Lower lobe of right lung (tissue), 2 donors: ENCODE measurements at places on chromosomes 12 and 14. TPM values are rescaled to one million over a fixed set of nuclear protein-coding genes. Genes with fewer than 3 reads are reported as not detected.

The TBX5 gene
- 15.7 TPM for total RNA-seq

The AMDHD1 gene
- total RNA-seq: 1.8 TPM

The IRF9 gene
- total RNA-seq: 158 TPM

The GPR65 gene
- 13.4 TPM for total RNA-seq

The RPL10L gene
- not detected for total RNA-seq

The SMIM41 gene
- total RNA-seq: 4.3 TPM

The CYP27B1 gene
- total RNA-seq: 1.1 TPM

The BLTP3B gene
- 24.2 TPM for total RNA-seq

The PPFIA2 gene
- 0.83 TPM for total RNA-seq

The ASCL1 gene
- total RNA-seq: 0.15 TPM

The REP15 gene
- 5.1 TPM for total RNA-seq

The CCDC196 gene
- total RNA-seq: not detected

The KERA gene
- total RNA-seq: not detected

The KRT75 gene
- not detected for total RNA-seq

The NAB2 gene
- 28.9 TPM for total RNA-seq

The AKAP3 gene
- total RNA-seq: 3.2 TPM

The NUAK1 gene
- 17.5 TPM for total RNA-seq

The NANOG gene
- total RNA-seq: not detected

The TROAP gene
- total RNA-seq: 1.4 TPM

The MYH6 gene
- 0.62 TPM for total RNA-seq

The TSPAN19 gene
- 6.6 TPM for total RNA-seq

The TMEM119 gene
- total RNA-seq: 13.4 TPM

The DDX55 gene
- 20.5 TPM for total RNA-seq

The CRIP1 gene
- 237 TPM for total RNA-seq

The TTC5 gene
- 19.3 TPM for total RNA-seq

The CLEC7A gene
- 79.5 TPM for total RNA-seq

The EIF2S3B gene
- total RNA-seq: 0.68 TPM

The MAP3K12 gene
- 17.5 TPM for total RNA-seq

The TAS2R42 gene
- total RNA-seq: not detected

The FBLN5 gene
- total RNA-seq: 130 TPM

The SMOC1 gene
- total RNA-seq: 1.1 TPM

The TTC6 gene
- total RNA-seq: 9.2 TPM

The INHBC gene
- not detected for total RNA-seq

The FGF23 gene
- not detected for total RNA-seq

The CDKN3 gene
- total RNA-seq: 1.9 TPM

The RASAL1 gene
- 0.41 TPM for total RNA-seq
